ENCODE measurements at places on chromosomes 12 and 14.

- no peak for DNase-seq
These were observed 121.7 kb downstream of the RALGAPA1 start for GRCh38 chr14:35687335-35687939.

DNA sequence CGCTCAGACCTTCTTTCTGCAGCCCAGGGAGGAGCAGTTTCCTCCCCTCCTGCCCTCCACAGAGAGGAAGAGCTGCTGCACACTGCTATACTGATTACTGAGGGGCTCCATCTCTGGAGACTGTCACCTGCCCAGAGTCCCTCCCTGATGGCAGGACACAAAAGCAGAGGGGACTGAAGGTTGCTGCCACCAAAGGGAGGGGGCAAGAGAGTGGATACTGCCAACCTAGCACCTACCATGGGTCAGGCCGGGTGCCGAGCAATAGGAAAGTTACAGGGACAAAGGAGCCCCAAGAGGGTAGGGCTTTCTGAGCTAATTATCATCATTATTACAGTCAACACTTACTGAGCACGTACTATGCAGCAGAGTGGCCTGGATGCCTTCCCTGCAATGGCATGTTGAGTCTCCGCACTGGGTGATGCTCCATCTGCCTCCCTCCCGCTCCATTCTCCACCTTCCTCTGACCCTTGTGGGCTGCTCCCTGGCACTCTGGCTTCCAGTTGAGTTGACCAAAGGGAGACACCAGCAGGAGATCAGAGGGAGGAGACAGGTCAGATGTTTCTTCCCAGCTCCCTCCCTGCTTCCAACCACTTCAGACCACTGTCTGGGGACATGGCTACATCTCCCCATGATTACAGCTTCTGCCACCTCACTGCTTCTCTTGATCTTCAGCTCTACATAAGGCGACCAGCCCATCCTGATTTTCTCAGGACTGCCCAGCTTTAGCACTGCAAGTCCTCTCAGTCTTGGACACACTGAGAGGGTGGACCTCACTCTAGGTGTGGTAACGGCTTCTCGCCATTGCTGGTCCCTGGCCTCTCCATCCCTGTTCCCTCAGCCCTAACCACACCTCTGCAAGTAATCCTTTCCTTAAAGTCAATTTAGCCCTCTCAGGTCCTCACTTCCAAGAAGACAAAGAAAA is 2.6 kb upstream of the KRT79 start:
- DNase-seq, result no peak

GRCh38 chr12:31369712-31370521 is 44.0 kb upstream of the SINHCAF start:
- no peak for DNase-seq

GRCh38 chr14:21202463-21203358 is 46.8 kb upstream of the OR5AU1 start:
- DNase-seq, result no peak

DNA sequence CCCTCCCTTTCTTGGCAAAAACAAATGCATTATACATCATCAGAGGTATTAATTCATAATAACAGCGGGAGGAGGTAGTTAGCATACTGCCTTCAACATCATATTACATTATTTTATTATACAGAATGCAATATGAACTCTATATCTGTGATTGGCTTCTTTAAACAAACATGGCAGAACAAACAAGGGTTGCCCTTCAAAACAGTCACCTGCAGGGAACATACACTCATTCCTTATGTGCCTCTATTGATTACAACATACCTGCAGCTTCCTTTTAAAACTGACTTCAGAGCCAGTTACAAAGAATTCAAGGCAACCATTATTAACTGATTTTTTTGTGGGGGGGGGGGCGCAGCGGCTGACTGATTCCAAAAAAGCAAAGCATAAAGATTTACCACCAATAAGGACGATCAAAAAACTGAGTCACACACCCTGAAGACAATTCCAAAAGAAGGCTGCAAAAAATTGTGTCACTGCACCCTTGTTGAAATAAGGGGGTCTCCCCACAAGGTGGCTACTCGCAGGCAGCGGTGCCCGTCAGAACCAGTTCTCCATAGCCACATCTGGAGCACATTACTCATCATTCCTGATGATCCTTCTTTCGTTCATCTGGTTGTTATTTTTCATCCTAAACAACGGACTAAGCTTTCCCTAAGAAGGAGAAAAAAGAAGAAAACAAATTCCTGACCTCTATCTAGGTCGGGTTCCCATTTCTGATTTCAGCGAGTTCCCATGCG is 51.8 kb downstream of the SMUG1 start:
- DNase-seq, result no peak

- no peak for DNase-seq
These were observed 25.6 kb downstream of the ATXN2 start for GRCh38 chr12:111573476-111573875.

DNA sequence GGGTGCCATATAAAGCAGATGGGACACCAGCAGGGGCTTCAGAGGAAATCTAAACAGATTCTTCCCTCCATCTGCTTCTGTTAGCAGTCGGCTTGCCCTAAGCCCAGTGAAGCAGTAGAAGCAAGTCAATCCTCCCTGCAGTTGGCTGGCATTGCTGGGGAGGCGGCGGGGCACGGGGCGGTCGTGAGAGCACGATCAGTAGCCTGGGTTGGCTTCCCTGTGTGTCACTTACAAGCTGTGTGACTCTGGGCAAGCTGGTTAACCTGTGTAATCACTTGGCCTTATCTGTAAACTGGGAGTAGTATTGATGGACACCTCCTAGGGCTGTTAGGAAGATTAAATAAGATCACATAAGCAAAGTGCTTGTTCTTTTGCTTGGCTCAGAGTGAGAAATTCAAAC is 19.4 kb downstream of the MYRFL start:
- no peak for DNase-seq

DNA sequence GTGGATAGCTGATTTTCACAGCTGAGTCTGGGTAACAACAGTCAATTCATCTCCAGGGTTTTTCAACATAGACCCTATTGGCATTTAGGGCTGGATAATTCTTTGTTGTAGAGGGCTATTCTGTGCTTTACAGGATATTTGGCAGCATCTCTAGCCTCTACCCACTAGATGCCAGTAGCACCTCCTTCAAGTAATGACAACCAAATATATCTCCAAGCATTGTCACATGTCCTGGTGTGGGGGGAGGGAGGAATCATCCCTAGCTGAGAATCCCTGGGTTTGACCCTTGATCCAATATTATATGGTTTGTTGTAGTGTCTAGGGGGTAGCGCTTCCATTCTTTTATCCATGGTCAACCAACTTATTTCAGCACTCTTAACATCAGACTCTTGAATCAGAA is 157.2 kb downstream of the ANO4 start:
- no peak for DNase-seq
